ENCODE measurements at places on chromosomes 1 and 21.

- no peak for DNase-seq
Observed at GRCh38 chr1:62444701-62445100, 7.9 kb downstream of the USP1 start.

GRCh38 chr1:39732730-39733129 is 6.0 kb upstream of the PPIE start:
- no peak for DNase-seq

GRCh38 chr1:15876357-15877055 is 29.0 kb downstream of the SPEN start:
- no peak for DNase-seq

DNA sequence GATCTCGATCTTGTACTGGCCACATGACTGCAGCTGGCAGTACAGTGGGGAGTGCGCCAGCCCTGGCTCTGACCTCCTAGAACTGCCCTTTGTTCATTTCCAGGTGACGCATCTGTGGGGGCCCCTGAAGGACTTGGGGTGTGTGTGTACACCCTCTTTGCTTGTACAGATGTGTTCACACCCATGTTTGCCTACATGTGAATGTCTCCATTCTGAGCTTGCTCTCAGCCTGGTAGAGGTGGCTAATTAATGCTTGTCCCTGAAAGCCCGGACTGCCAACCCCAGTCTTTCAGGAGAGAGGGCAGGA is 19.8 kb downstream of the TNFRSF1B start:
- no peak for DNase-seq

GRCh38 chr1:245999697-246000637 is 507.1 kb downstream of the SMYD3 start:
- no peak for DNase-seq

DNA sequence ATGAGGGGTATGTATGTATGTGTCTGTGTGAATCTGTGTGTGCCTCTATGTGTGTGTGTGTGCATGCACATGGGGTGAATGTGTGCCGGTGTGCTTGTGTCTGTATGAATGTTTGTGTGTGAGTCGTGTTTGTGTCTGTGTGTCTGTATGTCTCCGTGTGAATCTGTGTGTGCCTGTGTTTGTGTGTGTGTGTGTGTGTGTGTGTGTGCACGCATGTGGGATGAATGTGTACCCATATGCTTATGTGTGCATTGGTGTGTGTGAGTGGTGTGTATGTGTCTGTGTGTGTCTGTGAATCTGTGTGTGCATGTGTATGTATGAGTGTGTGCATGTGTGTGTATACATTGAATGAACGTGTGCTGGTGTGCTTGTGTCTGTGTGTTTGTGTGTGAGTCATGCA is 88.9 kb downstream of the MATN1 start:
- DNase-seq = no peak

GRCh38 chr1:22661880-22662279 is 8.8 kb downstream of the C1QB start:
- no peak for DNase-seq

- DNase-seq = no peak
Observed at GRCh38 chr1:3071565-3072390, 2.8 kb downstream of the PRDM16 start.

DNA sequence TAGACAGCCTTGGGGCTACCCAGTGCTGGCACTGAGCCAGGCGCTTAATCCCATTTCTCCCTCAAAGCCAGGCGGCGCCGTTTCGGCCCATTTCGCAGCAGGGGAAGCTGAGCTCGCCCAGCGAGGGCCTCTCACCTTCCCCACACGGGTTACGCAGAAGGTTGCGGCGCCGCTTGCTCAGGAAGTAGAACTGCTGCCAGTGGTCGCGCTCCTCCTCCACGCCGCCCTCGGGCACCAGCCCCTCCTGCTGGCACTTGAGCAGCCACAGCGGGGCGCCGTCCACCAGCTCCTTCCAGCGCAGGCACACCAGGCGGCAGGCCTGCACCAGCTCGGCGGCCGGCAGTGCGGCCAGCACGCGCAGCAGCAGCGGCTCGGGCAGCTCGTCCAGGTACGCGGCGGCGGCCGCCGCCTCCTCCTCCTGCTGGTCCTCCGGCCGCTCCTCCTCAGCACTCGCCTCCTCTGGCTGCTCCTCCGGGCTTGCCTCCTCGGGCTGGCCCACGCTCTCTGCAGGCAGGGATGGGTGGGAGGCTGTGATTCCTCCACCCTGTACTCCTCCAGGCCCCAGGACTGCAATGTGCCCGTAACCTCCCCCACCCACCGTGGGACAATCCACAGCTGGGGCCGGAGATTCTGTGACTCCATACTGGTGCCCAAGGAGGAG is 3.8 kb downstream of the FBXO2 start:
- DNase-seq = peak; percentile 67

DNA sequence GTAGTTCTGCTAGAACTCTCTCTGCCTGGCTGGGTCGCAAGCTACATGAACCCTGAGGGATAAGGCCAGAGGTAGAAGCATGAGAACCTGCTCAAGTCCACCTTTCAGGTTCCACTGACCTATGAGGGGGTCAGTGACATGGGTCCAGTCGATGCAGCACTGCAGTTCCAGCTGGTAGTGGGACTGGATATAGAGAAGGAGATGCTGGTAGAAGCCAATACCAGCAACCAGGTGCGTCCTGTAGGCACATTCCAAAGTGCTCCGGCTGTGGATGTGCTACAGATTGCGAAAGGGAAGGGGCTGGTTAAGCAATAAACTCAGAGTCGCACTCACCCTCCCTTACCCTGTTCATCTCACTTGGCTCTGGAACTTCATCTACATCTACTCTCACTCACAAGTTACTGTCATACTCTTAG is 5.7 kb downstream of the SMG5 start:
- DNase-seq = no peak

DNA sequence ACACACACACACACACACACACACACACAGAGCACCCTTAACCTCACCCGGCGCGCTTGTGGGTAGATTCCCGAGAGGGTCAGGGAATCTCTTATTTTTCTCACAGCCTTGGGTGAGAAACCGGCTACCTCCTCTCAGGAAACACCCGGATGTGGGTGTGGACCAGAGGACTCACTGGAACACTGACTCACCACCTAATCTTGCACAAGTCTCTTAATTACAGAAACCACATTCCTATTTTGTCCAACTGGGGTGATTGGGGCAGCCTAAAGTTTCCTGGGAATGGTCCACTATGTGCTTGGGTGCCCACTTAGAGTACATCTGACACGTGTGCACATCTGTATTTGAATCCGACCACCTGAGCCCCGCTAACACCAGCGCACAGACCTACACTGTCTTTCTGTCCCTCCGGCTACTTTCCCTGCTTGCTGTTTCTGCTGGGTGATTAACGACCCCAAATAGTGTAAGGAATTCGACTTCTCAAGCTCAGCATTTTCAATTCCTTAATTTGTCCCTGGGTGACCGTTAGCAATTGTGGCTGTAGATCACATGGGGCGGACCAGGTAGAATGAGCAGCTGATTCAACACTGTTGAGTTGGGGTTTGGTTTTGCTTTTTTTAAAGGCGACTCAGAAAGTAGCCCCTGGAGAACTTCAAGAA is 14.0 kb upstream of the TBX15 start:
- DNase-seq = no peak

GRCh38 chr1:94130851-94131595 is 10.1 kb upstream of the ABCA4 start:
- DNase-seq = no peak

GRCh38 chr1:56077206-56077605 is 502.2 kb downstream of the PLPP3 start:
- no peak for DNase-seq

DNA sequence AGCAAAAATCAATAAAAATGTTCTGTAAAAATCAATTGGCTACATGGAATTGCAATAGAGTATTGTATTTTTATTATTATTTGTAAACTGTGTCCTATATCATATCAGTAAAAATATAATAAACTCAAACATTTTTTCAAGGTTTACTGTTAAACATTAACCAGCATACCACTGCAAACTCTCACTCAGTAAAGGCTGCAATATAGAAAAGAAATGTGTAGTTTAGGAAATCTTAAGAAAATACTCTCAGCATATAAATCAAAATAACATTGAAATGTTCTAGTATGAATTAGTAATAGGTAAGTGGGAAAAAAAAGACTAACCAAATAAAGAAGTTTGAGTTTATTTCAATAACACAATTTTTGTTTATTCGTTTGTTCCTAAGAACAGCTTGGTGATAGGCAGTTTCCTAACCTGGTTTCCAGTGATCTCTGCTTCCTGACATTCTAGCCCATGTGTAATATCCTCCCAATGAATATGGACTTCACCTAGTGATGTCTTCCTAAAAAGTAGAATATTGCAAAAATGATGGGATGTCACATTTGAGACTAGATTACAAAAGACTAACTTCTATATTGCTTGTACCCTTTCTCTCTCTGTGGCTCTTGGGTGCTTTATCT is 870.1 kb downstream of the BRINP3 start:
- DNase-seq = no peak

DNA sequence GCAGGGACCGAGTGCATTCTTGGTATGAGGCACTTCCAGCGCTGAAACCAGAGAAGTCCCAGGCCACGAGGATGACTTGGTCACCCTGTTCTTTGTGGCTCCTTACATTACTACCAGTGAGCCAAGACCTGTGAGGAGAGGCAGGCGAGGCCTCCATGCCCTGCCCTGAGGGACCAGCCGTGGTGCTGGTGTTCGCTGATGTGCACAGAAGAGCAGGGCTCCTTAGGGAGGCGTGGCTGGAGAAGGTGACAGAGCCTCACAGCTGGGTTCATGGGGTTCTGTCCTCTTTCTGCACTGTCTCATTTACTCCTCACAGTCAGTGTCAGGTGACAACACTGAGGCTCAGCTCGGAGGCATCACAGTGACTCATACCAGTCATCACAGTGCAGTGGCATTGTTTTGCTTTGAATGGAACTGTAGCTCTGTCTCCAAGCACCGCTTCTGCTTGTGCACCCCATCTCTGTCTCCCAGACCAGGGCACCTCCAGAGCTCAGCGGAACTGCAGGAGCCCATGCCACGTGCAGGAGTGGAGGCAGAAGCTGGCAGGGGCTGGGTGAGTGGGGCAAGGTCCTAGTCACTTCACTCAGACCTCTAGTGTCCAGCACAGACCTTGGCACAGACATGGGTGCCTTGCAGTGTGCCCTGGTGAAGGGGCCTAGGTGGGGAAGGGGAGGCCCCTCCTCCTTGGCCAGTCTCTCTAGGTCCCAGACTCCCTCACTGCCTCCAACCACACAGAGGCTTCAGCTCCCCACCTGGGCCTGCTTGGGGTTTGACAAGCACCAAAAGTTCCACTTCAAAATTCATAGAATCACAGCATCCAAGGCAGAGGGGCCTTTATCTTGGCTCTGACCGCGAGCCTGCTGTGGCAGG is 310.9 kb downstream of the MATN1 start:
- no peak for DNase-seq

- no peak for DNase-seq
Observed at GRCh38 chr1:60225486-60225885, 151.9 kb upstream of the C1orf87 start.

DNA sequence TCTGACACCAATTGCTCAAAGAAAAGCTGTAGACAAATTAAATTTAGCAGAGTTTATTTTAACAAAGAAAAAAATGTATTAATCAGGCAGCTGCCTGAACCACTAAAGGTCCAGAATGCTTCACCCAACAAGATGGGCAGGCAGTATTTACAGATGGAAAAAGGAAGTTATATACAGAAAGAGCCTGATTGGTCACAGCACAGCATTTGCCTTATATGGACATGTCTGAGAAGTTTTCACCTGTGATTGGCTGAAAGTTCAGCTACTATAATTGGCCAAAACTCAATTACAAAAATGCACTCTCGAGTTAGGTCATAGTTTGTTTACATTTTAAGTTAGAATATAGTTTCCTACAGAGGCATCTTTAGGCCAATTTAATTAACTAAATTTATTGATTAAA is 15.1 kb upstream of the FMO1 start:
- no peak for DNase-seq

GRCh38 chr1:62175568-62176179 is 19.0 kb upstream of the L1TD1 start:
- DNase-seq = no peak

GRCh38 chr1:209412036-209412435 is 171.5 kb upstream of the CAMK1G start:
- DNase-seq = no peak

DNA sequence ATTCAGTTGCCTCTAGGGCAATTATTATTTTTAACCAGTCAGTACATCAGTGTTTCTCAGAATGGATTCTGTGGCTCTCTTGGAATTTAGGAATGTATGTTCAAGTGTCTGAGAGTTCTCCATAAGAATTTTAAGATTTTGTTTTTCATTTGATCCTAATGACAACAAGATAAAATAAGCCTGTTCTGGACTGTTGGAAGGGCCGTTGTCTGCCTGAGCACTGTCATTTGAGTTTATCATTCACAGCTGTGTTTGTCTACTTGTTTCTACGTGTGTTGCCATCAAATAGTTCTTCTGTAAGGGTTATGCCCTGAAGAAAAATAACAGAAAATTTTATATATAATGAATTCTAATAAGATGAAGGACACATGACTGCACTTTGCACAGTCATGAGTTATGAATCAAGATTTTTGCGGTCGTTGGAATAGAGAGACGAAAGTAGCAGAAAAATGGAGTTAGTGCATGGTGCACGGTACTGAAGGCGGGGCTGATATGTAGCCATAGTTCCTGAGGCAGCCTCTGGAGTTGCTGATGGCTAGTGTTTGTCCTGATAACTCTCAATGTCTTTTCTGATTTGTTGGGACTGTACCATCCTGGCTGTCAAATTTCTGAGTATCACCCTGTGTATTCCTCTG is 92.5 kb downstream of the NOS1AP start:
- DNase-seq = no peak

GRCh38 chr1:147892216-147892615 is 10.4 kb upstream of the GJA8 start:
- no peak for DNase-seq

DNA sequence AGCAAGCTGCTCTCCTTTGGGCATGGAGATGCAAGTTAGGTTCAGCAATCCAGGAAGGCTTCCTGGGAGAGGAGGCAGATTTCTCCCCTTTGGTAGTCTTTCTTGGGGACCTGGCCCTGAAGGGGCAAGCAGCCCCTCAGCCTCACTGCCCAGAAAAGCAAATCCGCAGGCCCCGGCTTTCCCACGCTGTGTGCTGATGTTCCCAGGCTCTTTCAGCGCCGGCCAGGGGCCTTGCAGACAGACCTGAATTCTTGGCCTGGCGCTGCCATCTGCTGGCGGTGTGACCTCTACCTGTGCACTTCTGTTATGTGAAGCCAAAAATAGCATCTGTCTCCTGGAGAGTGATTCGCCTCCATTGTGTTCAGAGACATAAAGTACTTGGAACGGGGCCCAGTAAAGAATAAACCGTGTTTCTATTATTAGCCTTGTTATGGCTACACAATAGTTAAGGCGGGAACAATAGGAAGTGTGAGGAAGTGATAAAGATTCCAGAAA is 64.8 kb downstream of the ALPL start:
- DNase-seq = no peak

DNA sequence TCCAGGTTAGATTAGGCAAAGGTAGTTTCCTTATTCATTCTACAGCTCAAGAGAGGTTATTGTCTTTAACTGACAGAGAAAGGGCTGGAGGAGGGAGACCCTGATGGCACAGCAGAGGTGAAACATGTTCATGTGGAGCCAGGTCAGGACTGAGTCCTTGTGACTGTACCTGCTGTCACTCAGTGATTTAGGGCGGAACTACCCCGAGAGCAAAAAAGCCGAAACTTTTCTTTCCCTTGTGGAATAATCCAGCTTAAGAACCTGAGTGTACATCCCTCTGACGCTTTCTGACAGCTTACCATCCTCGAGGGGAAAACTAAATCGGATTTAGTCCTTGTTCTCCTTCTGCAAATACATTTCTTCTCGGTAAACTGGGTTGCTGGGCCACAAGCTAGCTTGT is 273.2 kb downstream of the BACH1 start:
- no peak for DNase-seq

Data from effector memory CD4-positive, alpha-beta T cell (primary cell).